ENCODE measurements at places on chromosomes 13 and 19.

DNA sequence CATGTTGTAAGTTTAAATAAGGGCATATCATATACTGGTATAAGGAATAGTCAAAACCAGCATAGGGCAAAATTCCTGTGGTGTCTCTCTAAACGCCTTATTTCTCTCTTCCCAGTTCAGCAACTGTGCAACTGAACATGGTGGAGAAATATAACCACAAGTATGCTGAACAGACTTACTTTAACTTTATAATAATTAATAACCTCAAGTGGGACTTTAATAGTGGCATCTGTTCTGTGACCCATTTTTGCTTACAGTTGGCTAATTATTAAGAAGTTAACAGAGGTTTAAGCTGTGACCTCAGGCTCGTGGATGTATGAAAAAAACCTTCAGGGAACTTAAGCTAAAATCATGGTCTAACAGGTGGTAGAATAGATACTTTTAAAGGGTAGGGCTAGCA lies 54.3 kb downstream of the MICU2 start:
- peak; percentile 16 for DNase-seq

- DNase-seq: peak; percentile 86
These were observed 89.5 kb downstream of the ARHGEF7 start for GRCh38 chr13:111204438-111205177.

DNA sequence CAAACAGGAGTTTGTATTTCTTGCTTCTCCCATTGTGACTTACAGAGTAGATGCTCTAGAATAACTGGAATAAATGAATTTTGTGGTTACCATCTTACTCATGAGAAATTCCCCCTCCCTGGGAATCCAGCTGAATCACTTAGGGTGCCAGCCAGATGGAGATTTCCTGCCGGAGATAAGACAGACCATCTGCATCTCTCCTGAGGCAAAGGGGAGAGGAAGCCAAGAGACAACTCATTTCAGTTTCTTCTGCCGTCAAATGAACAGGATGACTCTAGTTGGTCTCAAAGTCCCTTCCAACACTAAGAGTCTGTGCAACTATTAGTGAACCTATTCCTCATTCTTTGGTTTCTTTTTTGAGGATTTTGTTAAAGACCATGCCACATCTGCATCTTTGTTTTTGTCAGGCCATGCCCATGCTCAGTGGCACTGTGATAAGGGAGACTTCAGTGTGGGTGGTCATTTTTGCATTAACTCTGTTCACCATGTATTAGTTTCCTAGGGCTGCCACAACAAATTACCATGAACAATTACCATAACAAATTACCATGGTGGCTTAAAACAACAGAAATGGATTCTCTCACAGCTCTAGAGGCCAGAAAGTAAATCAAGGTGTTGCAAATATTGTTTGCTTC lies 112.8 kb downstream of the NDFIP2 start:
- peak; percentile 59 for DNase-seq

DNA sequence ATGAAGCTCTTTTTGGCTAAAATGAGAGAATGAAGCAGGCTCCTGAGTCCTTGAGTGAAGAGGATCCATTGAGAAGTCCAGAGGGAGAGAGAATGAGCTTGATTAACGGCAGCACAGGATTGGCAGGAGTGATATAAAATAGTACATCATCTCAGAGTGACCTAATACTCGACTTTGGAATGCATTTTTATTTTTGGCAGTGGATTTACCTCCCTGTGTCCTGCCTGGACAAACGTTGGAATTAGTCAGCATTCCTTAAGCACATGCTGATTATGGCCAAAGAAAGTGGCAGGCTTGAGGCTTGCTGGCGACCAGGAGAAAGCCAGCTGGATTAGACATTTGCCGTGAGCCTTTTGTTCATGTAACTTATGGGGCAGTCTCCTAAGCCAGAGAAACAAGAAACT lies 22.9 kb downstream of the LRCH1 start:
- DNase-seq: peak; percentile 93

- peak; percentile 71 for DNase-seq
These were observed at the start of gene S1PR2 for GRCh38 chr19:10230861-10231611. Gene S1PR2, minus strand, starts transcription at chr19:10231331. Its CDS starts 6,426 bp downstream, at chr19:10224905.
